Activated naive CD4-positive, alpha-beta T cell (primary cell): ENCODE measurements at places on chromosomes 2 and 18.

- no peak for DNase-seq
Measured at GRCh38 chr2:139438478-139438877, 658.3 kb upstream of the NXPH2 start.

- no peak for DNase-seq
Measured at GRCh38 chr2:158845859-158846258, 50.7 kb downstream of the DAPL1 start.

GRCh38 chr2:58700591-58700990, 459.5 kb upstream of the FANCL start:
- DNase-seq: no peak

DNA sequence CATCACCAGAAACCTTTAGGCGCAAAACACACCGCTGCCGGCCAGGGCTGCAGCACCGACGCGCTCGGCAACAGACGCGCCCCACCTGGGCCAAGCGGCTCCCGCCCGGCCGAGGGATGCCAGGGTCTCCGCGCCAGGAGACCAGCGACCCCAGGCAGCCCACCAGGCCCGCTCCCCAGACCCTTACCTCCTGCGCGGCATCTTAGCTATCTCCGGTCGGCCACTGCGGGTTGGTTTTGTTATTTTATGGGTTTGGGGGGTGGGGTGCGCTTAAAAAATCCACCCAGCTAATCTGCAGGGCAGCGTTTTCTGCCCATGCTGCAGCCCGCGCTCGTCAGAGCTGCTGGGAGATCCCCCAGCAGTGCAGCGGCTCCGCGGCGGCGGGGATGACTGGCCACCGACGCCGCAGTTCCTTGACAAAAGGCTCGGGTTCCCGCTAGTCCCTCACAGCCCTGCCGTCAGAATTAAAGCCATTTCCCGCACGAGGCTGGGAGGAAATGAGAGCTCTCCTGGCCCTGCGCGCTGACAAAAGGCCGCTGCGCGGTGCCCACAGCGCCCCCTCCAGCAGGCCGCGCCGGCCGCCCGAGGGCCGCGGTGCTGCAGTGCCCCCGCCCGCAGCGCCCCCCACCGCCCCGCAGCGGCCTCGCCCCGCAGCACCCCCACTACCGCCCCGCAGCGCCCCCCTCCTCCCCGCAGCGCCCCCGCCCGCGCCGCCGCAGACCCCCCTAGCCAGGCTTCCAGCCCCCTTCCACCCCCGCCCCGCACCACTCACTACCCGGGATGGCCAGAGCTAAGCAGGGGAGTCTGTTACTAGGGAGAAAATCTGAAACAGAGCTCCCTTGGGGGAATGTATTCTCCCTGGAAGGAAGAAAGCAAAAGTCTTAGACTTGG, at the start of gene ADD2:
Gene ADD2, minus strand, starts transcription at position 502 of the 891 bp plus-strand sequence. CDS start 61,792 bp downstream, outside the sequence.
- DNase-seq: no peak

DNA sequence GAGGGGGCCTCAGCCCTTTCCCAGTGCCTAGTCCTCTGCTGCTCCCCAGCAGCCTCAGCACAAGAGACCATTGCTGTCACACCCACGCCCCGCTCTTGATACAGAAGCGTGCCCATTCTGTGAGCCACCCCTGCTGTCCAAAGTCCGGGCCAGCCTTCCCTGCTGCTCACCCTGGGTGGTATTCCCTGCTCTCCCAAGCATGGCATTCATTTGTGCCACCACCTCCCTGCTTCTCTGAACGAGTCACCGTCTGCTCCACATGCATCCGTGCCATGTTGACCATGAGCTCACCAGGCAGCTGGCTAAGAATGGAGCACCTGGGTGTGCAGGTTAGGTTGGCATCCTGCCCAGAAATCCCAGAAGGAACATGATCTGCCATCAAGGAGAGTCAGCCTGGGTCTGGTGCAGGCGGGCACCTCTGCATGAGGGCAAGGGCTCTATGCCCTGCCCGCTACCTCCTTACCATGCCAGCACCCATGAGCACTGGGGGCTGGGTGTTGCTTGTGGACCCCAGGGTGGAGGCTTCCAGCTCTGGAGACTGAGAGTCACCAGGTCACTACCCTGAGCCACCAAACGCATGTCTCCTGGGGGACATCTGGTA, 63.0 kb downstream of the TWIST2 start:
- no peak for DNase-seq

- no peak for DNase-seq
Measured at GRCh38 chr2:31965094-31965493, 45.7 kb downstream of the MEMO1 start.

DNA sequence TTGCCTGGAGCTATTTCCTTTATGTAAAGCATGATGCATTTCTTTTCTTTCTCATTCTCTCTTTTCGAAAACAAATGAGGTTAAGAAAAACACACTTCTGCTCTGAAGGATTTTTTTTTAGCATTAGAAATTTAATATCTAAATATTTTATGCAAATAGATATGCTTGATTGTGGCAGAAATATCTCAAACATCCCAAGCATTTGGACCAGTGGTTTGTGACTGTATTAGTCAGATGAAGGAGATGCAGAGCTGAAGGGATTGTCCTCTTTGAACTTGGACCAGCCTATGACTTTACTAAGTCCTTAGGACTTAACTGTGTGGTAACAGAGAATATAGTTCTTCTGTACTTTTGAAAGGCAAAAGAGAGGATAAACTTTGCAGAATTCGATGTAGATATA, 335.9 kb upstream of the NT5C1B start:
- no peak for DNase-seq

GRCh38 chr2:84427235-84428138, 31.6 kb downstream of the SUCLG1 start:
- no peak for DNase-seq

GRCh38 chr2:149537092-149537726, 50.4 kb downstream of the MMADHC start:
- no peak for DNase-seq

- DNase-seq: no peak
Measured at GRCh38 chr2:22521620-22522019, 863.4 kb upstream of the KLHL29 start.

DNA sequence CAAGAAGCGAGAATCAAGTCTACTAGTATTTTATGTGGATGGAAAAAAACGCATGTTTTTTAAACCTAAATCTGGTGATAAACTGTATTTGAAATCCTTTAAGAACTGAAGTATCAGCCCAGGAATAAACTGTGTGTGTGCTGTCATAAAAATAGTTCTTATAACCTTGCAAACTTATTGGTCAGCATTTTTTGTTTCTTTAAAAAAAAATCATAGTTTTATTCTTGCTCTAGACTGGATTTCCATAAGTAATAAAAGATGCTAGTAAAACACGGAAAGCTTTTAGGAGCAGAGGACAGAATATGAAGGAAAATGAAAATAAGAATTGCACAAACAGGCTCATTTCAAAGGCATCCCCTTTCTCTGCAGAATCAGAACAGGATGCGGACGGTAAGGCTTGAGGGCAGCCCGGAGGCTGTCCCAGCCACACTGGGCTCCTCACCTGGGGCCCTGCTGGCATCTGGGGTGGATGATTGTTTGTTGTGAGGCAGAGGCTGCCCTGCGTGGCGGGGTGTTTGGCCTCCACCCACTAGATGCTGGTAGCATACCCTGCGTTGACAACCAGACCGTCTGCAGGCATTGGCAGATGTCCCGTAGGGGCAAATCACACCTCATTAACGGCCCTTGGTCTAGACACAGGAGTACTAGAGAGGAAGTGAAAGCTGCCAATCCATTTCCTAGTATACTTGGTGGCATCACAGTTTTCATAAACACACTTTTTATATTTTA, 52.5 kb downstream of the MBP start:
- no peak for DNase-seq

- DNase-seq: no peak
Measured at GRCh38 chr2:22494156-22494555, 890.8 kb upstream of the KLHL29 start.

- DNase-seq: no peak
Measured at GRCh38 chr2:154694881-154695280, 3.6 kb upstream of the KCNJ3 start.

DNA sequence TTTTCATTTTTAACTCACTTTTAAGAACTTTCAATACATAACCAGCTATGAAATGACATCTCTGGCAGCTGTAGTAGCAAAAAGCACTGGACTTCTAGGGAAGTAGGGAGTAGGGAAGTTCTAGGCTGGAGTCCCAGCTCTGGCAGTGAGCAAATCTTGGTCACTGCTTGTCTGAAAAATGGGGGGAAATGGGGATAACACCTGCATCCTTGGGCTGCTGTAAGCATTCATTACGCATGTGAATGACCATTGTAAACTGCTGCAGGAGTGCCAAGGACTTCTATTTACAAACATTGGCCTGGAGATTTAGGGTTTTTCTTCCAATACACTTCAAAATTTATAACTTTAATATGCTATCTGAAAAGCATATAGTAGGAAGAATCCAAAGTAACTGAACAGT, 972 bp upstream of the MPP4 start:
- DNase-seq: no peak

GRCh38 chr2:159573846-159574606, 42.3 kb downstream of the BAZ2B start:
- DNase-seq: no peak
